Activated naive CD4-positive, alpha-beta T cell (primary cell): ENCODE measurements at places on chromosomes 7 and 10.
A peak's percentile ranks its signal among the peaks of the same experiment; 100 is the strongest.

DNA sequence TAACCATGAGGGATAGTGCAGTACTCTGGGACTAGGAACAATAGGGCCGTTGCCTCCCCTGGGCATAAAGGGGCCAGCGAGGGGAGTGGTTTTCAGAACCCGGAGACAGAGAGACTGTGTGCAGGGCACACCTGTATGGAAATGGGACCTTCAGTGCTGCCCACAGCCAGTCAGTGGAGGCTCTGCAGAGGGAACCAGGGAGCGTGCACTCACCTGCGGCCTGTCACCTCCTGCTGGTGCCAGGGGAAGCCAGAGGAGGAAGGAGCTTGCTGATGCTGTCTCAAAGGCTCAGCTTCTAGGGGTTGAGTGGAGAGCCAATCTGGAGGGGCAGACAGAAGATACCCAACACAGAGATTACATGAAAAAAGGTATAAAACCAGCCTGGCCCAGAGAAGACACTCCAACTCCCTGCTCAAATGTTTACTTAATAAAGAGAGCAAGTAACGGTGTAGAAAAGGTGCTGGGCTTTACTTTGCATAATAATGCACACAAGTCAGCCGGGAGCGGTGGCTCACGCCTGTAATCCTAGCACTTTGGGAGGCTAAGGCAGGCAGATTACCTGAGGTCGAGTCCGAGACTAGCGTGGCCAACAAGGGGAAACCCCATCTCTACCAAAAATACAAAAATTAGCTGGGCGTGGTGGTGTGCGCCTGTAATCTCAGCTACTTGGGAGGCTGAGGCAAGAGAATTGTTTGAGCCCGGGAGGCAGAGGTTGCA is 35.5 kb upstream of the WAPL start:
- DNase-seq, result no peak

DNA sequence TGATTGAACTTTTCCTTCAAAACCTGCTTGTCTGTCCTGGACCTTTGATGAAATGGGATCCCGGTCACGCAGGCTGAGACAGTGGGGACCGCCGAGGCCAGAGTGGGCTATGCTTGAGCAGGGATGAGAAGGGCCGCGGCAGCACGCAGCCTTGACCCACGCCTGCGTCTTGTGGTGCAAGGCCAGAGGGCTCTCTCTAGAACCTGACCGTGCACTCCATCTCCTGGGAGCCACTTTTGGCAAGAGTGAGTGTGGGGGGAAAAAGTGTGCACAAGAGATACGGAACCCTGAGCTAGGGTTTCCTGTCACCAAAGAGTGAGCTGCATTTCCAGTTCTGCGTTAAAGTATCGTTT is 42.4 kb downstream of the WIPI2 start:
- no peak for DNase-seq

DNA sequence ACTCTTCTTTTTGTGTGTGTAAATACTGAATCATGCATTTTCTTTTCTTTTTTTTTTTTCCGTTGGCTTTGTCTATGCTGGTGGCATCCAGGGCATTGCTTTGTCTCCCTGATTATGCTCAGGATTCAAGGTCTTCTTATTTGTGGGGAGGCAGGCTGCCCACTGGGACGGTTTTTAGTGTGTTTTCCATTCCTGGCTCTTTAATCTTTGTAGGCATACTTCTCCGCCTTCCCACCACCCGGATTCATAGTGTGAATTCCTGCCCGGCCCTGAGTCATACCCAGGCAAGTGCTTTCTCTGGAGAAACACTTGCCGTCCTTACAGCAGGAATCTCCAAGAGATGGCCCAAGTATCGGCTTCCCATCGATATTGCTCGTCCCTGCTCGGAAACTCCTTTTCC is 5.2 kb downstream of the ZNF655 start:
- DNase-seq, result no peak

GRCh38 chr7:137880432-137880831 is 33.7 kb upstream of the DGKI start:
- no peak for DNase-seq

GRCh38 chr7:111184987-111185386 is 94.1 kb downstream of the LRRN3 start:
- no peak for DNase-seq

GRCh38 chr7:157691586-157692459 is 355.0 kb downstream of the DNAJB6 start:
- DNase-seq, result no peak

DNA sequence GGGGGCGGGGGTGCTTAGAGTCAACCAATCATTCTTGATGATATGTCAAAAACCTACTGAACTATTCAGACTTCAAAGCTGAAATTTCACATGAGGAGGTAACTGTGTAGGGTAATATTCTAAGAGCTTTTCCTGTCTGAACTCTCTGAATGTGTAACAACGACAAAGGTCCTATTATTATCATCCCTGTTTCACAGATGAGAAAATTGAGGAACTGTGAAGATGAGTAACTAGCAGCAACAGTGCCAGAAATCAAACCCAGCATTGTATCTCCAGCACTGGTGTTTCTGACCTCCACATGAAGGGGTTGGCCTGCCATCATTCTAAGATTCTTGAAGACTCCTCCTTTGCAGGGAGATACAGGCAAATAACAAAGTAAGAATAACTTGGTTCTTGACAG is 294.7 kb upstream of the AOAH start:
- no peak for DNase-seq

DNA sequence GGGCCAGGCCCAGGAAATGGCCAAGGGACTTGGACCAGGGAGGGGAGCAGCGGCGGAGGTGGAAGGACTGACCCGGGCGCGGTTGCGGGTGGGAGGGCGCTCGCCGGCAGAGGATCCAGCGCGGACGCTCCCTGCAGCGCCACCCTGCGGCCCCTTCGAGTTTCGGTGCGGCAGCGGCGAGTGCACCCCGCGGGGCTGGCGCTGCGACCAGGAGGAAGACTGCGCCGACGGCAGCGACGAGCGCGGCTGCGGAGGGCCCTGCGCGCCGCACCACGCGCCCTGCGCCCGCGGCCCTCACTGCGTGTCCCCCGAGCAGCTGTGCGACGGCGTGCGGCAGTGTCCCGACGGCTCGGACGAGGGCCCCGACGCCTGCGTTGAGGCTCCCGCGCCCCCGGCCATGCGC is 16.8 kb upstream of the ZNF467 start:
- DNase-seq, result peak; percentile 19

GRCh38 chr10:43044448-43044921 is 32.4 kb upstream of the RET start:
- no peak for DNase-seq

DNA sequence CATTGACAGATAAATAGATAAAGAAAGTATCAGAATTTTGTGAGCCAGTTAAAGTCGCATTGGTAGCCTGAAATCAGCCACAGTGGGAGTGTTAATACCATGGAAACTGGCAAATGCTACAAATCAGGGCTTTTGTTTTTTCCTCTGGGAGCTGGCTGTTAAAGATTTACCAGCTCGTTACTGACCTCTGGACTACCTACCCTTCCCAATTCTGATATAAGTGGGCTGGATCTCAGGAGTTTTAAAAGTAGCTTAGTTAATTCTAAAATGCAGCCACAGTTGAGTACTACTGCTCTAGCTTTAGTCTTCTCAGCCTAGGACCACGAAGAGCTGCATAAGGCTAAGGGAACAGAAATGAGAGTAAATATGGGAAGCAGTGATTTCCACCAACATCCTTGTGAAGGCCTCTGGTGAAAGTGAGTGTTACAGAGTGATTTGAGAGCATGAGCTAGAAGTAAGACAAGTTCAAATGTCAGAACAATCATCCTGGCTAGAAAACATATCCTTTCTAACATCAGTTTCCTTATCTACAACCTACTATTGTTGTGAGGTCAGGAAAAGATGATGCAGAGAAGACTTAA is 53.2 kb downstream of the A1CF start:
- no peak for DNase-seq

GRCh38 chr10:62723375-62723774 is 81.1 kb upstream of the ADO start:
- DNase-seq, result no peak

- no peak for DNase-seq
Measured at GRCh38 chr10:101575091-101575490, 13.0 kb downstream of the POLL start.

GRCh38 chr7:151657173-151657572 is 137.5 kb upstream of the RHEB start:
- DNase-seq, result no peak

DNA sequence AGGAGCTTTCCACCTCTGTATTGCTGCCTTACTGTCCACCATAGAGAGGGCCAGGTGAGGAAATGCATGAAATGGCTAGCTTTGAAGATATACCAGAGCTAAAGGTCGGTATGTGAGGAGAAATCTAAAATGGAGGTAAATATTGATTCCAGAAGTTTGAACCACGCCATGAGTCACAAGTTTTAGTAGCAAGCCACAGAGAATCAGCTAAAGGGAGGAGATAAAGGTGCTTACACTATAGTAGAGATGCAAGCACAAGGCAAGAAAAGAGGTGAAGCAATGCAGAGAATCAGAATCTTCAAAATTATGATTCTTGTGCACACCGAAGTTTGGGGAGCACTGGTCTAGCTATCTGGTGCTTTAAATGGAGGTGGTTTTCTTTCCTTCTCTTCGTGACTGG is 3.0 kb upstream of the GSAP start:
- DNase-seq, result no peak

GRCh38 chr10:101565936-101566332 is 22.1 kb downstream of the POLL start:
- DNase-seq, result no peak

- DNase-seq, result no peak
Measured at GRCh38 chr10:131724891-131725580, 175.8 kb upstream of the PPP2R2D start.

DNA sequence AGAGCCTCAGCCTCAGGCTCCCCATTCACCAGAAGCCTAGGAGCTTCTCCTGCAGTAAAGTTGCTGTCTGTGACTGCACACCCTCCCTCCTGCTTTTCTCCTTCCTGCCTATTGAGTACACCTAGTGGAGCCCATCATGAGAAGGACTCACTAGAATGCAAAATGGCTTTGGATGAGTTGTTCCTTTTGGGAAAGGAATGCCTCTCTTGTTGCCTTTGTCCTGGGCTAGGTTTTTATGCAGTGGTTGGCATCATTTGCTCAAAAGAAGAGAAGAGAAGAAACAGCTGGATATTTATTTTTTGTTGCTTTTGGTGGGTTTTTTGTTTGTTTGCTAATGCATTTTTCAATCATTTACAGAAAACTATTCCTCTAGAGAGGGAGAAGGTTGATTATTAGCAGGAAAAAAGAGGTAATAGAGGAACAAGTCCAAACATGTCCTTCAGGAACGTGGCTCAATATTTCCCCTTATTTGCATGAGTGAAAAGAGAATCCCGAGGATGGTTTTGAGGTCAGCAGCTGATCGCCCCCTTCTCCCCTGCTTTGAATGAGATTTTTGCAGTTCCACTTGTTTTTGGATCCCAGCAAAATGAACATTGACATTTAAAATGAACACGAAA is 369.9 kb upstream of the NRP1 start:
- no peak for DNase-seq

- no peak for DNase-seq
Measured at GRCh38 chr7:155308330-155309020, 10.8 kb downstream of the INSIG1 start.

- DNase-seq, result no peak
Measured at GRCh38 chr10:129404091-129404490, 63.0 kb upstream of the MGMT start.

DNA sequence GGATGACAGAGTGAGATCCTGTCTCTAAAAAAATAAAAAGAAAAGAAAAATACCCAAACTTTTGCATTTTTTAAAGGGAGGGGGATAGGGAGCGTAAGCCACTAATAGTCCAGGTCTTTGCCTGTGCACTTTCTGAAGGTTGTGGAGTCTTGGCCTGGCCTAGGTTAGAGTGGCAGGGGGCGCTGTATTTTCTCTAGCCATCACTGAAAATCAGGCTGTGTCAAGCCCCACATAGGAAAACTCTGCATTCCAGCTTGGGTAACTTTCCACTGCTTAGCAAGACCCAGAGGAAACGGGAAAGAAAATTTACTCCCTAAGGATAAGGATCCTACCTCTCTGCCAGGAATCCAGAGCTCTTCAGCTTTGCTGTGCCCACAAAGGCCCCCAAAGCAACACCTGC is 10.5 kb upstream of the PAX4 start:
- no peak for DNase-seq

DNA sequence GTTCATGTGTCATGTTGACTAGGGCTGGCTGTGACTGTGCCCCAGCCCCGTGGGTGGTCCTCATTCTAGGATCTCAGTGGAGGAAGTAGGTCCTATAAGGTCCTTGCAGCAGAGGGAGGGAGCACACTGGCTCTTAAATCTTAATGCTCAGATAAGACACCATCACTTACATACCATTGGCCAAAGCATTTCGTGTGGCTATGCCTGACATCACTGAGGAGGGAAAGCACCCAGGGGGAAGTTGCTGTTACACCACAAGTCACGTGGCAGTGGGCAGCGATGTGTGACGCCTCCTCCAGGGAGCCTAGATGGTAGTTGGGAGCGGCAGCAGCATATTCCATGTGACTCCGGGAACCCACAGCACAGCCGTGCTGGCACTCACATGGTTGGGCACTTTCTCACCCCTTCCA is 224.7 kb upstream of the SH2B2 start:
- DNase-seq, result no peak

DNA sequence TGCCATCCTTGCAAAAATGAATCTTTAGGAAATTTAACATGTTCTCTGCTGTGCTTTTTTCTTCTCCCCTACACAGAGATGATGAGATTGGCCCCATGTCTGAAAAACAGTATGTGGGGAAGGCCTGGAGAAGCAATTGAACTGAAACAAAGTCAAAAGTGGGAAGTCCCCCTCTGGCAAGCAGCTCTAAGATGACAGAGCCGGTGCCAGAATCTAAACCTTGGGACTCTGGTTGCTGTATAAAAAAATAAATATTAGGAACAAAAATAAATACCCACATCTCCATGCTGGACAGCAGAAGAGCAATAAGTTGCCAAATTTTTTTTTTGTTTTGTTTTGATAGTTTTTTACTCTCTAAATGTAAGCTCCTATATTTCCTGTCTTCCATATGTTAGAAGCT is 51.8 kb upstream of the TRIL start:
- no peak for DNase-seq

GRCh38 chr7:140048138-140048537 is 14.6 kb downstream of the PARP12 start:
- DNase-seq, result no peak

DNA sequence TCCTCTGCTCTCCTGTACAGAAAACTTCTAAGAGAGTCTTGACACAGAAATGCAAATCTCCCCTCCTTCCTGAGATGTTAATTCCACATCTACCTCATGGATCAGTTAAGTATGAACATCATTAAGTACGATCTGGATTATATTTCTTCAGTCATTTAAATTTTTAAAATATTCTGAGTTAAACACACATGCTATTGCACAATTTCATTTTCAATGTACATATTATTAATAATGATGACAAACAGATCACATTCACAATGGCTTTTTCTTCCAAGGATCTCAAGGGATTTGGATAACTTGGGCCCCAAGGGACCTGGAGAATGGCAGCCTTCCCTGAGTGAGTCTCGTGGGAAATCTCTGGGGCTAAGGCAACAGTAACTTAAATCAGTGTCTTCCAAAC is 16.2 kb downstream of the BEND7 start:
- DNase-seq, result no peak
